ENCODE measurements at places on chromosomes 4 and X.

DNA sequence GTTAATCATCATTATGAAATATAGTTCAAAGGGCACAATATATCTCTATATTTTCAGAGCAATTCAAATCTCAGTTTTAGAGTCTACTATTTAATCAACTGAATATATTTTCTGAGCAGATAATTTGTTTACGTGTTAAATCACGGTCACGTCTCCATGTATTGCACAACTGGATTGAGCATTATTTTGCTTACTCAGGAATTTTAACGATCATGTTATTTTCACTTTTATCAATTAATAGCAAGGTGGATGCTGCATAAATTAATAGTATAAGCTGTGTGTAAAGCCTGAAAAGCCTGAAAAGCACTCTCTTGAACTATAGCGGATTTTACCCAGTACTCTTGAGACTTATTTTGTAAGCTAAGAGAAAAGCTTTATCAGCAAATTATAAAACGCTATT, 374.9 kb downstream of the MAGEB5 start:
- no peak for DNase-seq

DNA sequence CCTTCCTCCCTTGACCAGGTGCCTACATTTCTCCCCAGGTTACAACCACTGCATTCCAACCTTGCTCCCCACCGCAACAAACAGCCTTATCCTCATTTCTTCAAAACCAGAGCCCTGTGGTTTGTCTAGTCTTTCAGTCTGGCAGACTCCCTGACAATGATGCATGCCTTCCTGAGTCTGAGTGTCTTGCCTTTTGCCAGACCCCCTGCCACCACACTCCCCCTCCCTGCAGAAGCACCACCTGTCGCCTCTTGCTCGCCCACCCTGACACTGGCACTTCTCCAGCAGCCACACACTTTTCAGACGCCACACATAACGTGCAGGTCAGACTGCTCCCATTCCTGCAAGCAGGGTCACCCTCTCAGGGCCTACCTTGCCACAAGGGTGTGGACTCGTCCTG, 349.2 kb upstream of the NOCT start:
- no peak for DNase-seq

DNA sequence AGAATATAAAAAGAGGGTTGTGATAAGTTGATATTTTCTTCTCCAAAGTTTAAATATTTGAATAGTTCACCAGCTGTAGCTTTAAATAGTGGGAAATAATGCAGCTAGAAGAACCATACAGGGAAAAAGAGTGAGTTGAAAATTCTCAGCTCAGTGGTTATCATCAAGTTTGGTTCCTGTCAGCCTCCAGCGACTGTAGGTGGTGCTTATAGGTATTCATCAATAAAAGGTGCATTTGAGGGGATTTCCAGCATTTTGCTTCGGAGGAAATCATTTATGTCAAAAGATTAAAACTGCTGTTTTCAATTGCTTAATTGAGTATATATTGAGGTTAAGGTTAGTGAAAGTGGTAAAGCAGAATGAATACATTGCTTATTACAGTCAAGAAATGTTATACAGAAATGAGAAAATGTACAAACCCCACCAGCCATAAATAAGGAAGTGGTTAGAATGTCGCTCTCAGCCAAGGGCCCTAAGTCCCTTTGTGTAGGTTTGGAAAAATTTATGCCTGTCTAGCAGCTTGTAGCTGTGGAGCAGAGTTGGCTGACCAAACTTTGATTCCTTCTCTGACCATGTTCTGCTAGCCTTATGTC, 532.9 kb upstream of the FTHL17 start:
- DNase-seq, result no peak

DNA sequence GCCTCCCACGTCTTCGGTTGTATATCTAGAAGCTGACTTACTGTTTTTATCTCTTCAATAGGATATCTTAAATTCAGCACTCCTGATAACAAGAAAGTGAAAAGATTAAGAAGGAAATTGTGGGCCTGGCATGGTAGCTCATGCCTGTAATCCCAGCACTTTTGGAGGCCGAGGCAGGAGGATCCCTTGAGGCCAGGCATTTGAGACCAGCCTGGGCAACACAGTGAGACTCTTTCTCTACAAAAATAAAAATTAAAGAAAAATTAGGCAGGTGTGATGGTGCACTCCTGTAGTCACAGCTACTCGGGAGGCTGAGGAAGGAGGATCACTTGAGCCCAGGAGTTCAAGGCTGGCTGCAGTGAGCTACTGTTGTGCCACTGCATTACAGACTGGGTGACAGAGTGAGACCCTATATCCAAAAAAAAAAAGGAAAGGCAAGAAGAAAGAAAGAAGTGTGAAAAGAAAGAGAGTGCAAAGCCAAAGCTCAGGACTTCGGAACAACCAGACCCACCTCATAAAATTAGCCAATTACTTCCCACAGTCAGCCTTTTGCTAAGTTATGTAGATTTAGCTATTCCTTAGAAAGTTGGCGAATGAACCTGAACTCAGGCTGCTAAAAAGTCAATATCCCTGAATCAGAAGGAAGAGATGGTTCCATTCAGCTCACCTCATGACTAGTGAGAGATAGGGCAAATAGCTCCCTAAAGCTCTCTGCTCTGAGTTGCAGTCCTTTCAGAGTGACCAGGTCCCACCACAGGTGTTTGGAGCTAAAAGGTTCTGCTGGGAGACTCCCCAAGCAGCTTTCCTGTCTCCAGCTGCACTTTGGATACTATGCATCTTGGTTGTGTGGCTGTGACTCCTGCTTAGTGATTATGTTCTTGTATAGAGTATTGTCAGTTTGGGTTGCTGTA, 9.2 kb downstream of the FGG start:
- DNase-seq, result no peak

DNA sequence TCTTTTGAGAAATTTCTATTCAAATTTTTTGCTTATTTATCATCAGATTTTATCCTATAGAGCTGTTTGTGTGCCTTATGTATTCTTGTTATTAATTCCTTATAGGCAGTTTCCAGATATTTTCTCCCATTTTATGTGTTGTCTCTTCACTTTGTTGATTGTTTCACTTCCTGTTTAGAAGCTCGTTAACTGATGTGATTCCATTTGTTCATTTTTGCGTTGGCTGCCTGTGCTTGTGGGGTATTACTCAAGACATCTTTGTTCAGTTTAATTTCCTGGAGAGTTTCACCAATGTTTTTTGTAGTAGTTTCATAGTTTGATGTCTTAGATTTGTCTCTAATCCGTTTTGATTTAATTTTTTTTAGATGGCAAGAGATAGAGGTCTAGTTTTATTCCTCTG, 14.6 kb downstream of the ZNF718 start:
- no peak for DNase-seq

- no peak for DNase-seq
Observed at GRCh38 chrX:142804085-142804484, 221.6 kb upstream of the SPANXN4 start.

DNA sequence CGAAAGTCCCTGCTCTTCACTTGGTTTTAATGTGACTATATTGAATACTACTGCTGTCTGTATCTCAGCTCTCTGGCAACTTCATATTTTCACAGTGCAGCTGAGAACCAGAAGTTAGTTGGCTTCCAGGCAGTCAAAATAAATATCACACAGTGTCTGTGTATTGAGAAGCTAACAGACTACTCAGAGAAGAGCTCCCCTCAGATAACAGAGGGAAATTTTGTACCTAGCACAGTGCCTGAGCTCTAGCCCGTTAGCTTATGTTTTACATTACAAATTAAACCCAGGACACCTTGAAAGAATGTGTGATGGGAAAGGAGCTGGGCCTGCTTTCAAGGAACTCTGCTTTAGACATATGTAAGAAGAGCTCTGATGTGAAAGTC, 22.7 kb downstream of the JADE1 start:
- no peak for DNase-seq

DNA sequence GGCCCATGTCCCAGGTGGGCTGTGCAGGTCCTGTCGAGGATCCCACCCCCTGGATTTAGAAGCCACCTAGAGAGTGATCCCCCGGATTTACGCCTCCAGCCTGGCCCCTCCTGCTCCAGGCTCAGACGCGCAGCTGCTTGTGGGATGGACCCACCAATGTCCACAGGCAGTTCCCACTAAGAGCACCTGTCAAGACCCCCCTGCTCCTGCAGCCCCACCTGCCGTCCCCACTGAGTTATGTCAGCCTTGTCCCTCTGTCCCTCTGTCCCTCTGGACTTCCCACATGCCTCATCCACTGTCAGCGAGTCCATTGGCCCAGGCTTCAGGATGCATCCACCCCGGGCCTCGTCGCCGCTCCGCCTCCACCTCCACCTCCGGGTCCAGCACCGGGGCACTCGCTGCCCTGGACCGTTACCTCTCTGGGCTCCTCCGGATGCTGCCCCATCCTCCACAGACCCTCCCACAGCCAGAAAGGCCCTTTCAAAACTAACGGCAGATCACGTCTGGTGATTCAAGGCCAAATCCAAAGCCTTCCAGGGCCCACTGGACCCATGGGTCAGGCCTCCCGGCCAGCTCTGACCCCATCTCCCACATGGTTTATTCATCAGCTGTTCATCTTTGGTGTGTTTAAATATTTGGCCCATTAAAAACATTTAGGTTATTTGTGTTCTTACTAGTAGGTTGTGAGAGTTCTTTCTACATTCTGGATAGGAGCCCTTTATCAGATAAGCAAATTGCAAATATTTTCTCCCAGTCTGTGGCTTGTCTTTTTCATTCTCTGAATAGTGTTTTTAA, 28.3 kb downstream of the HTRA3 start:
- DNase-seq, result no peak

- DNase-seq, result no peak
Observed at GRCh38 chrX:47960406-47960805, 43.4 kb downstream of the ZNF182 start.

GRCh38 chr4:63558709-63559108, 850.5 kb downstream of the TECRL start:
- DNase-seq, result no peak

DNA sequence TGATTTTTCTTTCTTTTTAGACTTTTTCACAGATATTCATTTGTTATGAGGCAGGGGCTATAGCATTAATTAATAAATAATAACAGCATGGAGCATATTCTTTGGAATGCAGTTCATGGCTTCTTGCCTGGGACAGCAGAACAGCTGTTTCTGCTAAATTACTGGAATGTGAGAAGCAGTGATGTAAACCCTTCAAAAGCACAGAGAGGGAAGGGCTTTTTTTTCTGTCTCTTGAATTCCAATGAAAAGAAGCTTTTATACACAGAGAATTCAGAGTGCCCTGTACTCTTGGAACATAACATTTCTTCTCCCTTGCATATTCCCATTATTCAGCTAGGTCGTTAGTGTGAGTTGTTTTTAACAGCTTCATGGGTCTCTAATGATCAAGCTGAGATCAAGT, 28.5 kb upstream of the ANK2 start:
- DNase-seq, result no peak

- DNase-seq, result no peak
Observed at GRCh38 chr4:184550476-184550875, 76.1 kb upstream of the IRF2 start.

DNA sequence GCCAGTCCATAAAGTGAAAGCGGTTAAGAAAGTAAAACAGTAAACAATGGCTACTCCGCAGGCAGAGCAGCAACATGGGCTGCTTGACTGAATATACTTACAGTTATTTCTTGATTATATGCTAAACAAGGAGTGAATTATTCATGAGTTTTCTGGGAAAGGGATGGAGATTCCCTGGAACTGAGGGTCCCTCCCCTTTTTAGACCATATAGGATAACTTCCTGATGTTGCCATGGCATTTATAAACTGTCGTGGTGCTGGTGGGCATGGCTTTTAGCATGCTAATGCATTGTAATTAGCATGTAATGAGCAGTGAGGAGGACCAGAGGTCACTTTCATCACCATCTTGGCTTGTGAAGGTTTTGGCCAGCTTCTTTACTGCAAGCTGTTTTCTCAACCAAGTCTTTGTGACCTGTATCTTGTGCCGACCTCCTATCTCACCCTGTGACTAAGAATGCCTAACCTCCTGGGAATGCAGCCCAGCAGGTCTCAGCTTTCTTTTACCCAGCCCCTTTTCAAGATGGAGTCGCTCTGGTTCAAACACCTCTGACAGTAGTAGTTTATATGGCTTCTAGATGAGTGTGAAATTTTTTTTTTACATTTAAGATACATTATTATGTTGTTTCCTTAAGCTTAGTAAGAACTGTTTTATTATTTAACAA, 514.8 kb upstream of the TENM3 start:
- DNase-seq, result no peak

- no peak for DNase-seq
Observed at GRCh38 chrX:65731684-65732289, 64.3 kb downstream of the MSN start.

DNA sequence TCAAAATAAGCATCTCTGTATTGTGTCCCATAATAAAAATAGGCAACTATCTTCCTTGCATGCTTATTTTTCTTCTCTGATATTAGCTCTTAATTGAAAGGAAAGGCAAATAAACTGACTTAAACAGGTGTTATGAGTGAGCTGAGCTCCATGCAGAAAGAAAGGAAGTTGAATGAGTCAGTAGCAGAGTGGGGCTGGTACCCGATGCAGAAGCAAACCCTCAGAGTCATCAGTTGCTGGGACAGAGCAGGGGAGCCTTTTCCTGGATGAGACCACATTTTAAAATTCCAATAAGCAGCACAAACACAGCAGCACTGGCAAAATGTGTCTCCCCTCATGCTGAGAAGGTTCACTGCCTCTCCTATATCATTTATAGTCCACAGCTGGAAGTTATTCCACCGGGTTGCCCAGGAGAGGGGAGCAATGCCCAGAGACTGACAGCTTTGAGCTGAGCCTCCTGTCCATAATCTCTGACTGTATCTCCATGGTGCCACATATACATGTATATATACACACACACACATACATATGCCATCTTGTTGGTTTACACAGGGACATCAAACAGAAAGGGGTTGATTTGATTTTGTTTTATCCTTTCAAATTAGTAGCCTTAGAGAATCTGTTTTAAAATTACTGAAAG, 274.3 kb upstream of the PPARGC1A start:
- no peak for DNase-seq

GRCh38 chr4:6183740-6184139, 16.6 kb downstream of the JAKMIP1 start:
- DNase-seq, result no peak

DNA sequence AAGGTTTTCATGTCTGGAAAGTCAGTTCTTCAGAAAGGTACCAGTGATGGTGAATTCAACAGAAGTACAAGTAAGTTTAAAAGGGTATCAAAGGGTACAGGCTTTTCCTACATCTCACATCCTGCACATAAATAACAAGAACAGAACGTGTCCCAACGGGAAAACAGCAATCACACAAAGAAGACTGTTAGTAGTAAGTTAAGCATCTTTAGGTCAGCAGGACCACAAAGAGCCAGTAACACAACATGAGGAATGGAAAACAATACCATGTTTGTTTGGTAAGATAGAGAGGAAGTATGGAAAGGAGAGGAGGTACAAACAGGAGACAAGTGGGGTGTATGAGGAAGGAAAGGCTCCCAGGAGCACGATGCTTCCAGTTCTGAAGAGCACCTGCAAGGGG, 43.2 kb downstream of the SAT1 start:
- no peak for DNase-seq
